Activated CD8-positive, alpha-beta memory T cell treated with anti-CD3 and anti-CD28 coated beads for 1 hour (primary cell): ENCODE measurements at places on chromosomes 5 and 9.

- DNase-seq: no peak
Measured at GRCh38 chr5:118778941-118779340, 209.4 kb downstream of the DTWD2 start.

DNA sequence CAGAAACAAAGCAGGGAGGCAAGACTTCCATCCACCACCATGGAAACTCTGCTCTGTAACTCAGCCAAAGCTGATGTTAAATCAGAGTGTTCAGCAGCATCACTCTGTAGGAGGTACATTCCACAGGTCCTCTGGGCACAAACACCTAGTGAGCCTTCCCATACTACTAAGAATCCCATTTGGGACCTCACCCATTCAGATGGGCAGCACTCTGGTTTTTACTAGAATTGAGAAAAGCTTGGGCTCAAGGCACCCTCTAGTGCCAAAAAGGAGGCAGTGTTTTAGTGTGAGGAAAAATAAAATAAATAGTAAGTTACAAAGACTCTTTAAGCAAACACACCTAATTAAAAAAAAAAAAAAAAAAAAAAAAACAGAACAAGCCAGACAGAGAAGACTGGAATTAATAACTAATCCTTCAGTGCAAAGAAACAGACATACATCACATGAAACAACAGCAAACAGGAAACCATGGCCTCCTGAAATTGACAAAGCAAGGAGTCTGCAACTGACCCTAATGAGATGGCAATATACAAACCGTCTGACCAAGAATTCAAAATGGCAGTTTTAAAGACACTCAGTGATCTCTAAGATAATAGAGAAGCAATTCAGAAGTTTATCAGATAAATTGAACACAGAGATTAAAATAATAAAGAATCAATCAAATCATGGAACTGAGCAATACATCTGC lies 159.5 kb downstream of the GNA14 start:
- DNase-seq: no peak

DNA sequence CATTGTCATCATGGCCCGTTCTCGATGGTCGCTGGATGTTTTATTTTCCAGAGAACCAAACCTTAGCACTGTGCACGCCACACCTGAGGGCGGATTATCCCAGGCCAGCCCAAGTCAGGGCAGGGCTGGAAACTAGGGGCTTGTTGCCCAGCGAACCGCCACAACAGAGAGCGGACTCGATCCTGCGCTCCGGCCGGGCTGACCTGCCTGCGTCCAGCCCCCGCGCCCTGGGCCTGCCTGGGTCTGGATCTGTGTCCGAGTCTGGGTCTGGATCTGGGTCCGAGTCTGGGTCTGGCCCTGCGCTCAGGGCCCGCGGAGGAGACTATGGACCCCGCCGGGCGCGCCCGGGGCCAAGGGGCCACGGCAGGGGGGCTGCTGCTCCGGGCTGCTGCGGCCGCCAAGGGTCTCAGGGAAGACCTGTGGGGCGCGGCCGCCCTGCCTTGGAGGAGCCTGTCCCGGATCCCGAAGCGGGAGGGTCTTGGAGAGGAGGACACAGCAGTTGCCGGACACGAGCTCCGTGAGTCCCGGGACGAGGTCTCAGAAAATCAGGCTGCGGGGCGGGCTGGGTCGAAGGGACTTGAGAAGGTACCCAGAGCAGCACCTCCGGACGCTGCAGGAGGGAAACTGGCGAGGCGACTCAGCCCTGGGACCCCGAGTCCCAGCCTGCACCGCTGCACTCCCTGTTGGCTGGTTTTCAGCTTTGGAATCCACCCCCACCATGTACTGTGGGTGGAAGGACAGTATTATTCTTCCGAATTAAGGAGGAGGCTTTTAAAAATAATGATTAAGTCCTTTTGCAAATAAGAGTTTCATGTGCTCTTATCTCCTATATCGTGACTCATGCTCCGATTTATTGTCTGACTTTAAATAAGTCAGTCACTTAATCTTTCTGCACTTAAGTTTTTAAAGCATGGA lies at the start of gene ANKDD1B:
Gene ANKDD1B (plus strand): TSS at position 143 of the 915 bp plus-strand sequence. CDS start 182 bp downstream, at position 325.
- DNase-seq: no peak

DNA sequence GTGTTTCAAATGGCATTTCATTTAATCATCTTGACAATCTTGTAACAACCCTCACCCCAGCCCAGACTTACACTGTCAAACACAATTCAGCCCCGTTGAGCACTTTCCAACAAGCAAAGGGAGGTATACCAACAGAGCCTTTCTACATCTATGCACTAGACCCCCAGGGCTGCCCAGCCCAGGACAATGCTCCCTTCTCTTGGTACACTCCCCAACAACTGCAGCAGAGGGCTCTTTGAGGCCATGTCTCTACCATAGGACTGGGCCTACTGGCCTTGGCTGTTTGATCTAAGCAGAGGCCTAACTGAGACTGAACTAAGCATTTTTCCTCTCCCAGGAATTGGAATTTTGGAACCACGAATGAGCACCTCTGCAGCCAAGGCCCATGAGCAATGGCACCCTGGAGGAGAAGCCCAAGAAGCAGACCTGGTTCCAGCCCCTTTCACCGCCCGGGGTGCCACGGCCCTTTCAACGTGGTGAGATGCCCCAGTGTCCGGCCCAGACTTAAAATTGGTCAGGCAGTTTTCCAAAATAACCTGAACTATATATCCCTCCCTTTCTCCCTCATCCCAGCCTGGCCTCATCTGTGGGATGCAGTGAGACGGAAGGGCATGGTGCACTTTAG lies 43.6 kb downstream of the B4GALT1 start:
- DNase-seq: no peak

DNA sequence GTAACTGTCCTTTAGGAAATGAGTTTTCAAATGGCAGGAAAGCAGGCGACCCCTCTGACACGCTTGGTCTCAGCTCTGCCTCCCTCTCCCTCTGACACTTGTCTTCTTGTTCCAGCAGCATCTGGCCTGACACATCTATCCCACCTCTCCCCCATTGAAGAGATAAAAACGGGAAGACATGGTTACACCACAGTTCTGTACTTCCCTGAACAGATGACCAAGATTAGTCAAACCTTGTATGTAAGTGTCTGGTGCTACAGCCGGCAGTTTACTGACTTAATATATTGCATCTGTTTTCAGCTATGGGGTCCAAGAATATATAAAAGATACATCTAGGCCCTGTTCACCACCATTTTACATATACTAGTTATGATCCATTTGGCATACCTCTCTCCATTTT lies 29.6 kb upstream of the MLLT3 start:
- DNase-seq: no peak

DNA sequence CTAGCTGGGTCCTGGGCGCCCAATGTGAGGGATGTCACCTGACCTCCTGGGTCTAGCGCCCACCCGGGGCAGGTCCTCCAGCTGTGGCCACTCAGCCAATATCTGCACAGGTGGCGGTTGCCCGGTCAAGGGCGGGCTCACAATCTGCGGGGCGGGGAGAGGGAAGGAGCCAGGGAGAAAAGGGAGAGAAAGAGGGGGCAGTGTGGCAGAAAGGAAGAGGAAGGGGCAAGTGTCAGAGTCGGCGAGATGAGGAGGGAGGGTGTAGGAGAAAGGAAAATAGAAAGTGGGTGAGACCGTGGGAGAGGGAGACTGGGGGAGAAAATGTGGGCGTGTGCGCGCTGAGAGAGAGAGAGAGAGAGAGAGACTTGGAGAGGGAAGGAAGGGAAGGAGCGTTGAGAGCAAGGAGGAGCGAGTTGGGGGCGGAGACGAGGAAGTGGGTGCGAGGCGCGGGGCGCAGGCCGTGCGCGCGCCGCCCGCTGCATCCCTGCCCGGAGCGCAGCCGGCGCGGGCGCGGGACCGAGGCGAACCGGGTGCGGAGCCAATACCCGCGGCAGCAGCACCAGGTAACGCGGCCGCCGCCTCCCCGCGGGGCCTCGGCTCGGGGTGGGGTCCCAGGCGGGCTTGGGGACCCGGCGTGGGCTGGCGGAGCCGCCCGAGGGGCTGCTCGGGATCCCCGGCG lies at the start of gene HRH2:
Gene HRH2 (plus strand): TSS at position 479 of the 679 bp plus-strand sequence. CDS start 25,163 bp downstream, outside the sequence.
- DNase-seq: no peak

- no peak for DNase-seq
Measured at GRCh38 chr5:142844866-142845265, 74.7 kb downstream of the ARHGAP26 start.

- DNase-seq: no peak
Measured at GRCh38 chr5:197892-198489, 6.7 kb downstream of the LRRC14B start.

GRCh38 chr9:127803507-127804352 lies 1.0 kb downstream of the FPGS start:
- no peak for DNase-seq

DNA sequence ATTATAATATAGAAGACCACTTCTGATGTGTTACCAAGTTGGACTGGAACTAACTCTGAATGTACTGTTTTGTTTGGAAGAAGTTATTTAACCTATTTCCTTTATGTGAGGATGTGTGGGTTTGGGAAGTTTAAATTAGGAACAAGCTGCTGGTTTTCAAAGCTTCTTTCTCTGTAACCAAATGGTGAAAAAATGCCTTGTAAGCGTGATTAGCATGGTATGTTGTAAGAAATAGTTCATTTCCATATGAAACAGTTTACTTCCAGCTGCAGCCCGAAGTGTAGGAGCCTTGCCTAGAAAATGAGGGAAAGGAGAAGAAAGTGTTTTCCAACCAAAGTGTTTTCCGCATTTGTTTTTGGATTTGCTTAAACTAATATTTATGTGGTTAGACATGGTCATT lies 36.0 kb downstream of the TTC1 start:
- DNase-seq: no peak

- peak; percentile 17 for DNase-seq
Measured at GRCh38 chr5:116947691-116948528, 373.3 kb upstream of the SEMA6A start.
